ENCODE measurements at places on chromosomes 2 and 18. TPM values are rescaled to one million over a fixed set of nuclear protein-coding genes. Genes with fewer than 3 reads are reported as not detected.
A peak's percentile ranks its signal among the peaks of the same experiment; 100 is the strongest.

The HRH4 gene
- 0.06 TPM for total RNA-seq

DNA sequence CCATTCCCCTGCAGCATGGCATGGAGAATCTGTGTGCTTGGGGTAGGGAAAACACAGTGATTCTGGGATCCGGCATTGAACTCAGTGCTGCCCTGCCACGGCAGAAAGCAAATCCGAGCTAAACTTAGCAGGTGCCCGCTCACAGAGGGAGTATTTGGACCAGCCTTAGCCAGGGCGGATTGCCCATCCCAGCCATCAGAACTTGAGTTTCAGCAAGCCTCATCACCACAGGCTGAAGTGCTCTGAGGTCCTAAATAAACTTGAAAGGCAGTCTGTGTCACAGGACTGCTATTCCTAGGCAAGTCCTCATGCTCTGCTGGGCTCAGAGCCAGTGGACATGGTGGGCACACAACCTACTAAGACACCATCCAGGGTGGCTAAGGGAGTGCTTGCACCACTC is 86.2 kb upstream of the YPEL5 start:
- no peak for DNase-seq

- DNase-seq: peak; percentile 53
These were observed 2.4 kb downstream of the GPR45 start for GRCh38 chr2:105243961-105244360.

- DNase-seq: no peak
These were observed 285.1 kb downstream of the TNS1 start for GRCh38 chr2:217717646-217718045.

- DNase-seq: peak; percentile 85
These were observed 15.4 kb downstream of the CEP68 start for GRCh38 chr2:65071499-65072180.

DNA sequence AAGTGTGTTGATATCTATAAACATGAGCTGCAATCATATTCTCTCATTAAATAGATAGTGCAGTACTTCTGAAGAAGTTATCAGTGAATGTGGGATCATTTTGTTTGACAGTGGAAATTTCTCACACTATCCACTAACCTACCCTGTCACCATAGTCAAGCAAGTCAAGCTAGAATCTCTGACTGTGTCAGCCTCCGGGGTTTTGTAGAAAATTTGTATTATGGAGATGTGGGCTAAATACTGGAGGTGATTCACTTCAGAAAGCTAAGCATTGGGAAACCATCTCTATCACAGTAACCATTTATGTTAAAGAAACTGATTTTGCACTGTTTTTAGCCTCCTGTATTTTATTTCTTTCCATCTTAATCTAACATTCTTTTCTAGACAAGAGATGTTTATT is 126.6 kb upstream of the CREB1 start:
- no peak for DNase-seq

Data from lower leg skin (tissue), 4 donors.